H7 (cell line): ENCODE measurements at places on chromosomes 2 and 18. TPM values are rescaled to one million over a fixed set of nuclear protein-coding genes. Genes with fewer than 3 reads are reported as not detected.

ACMSD gene
- total RNA-seq = not detected in 2 replicates

SLC40A1 gene
- 0.55 and 1.9 TPM in 2 replicates for total RNA-seq

PSTPIP2 gene
- total RNA-seq = 0.42 and 0.74 TPM in 2 replicates

TMEM37 gene
- total RNA-seq = 4.2 and 5.0 TPM in 2 replicates

FAHD2A gene
- 37.1 and 49.3 TPM in 2 replicates for total RNA-seq

CD8B2 gene
- total RNA-seq = not detected in 2 replicates

CRYBA2 gene
- not detected in 2 replicates for total RNA-seq

CABYR gene
- 12.2 and 15.7 TPM in 2 replicates for total RNA-seq

RESP18 gene
- total RNA-seq = not detected in 2 replicates

OR6B2 gene
- total RNA-seq = not detected in 2 replicates

SRD5A2 gene
- total RNA-seq = 0.04 TPM in 1 of 2 replicates, not detected in the other

GRHL1 gene
- 0.30 and 1.2 TPM in 2 replicates for total RNA-seq

VWC2L gene
- 0.33 TPM in 1 of 2 replicates, not detected in the other for total RNA-seq

IL1F10 gene
- not detected in 2 replicates for total RNA-seq

ADD2 gene
- 63.9 and 79.4 TPM in 2 replicates for total RNA-seq

SERPINB13 gene
- not detected in 2 replicates for total RNA-seq

IL18R1 gene
- 0.41 and 0.42 TPM in 2 replicates for total RNA-seq

SPHKAP gene
- 0.10 TPM in 1 of 2 replicates, not detected in the other for total RNA-seq

GNLY gene
- not detected in 2 replicates for total RNA-seq

TMEM178A gene
- total RNA-seq = 7.1 and 8.1 TPM in 2 replicates

AKAIN1 gene
- not detected in 2 replicates for total RNA-seq

RABL2A gene
- 4.8 and 6.5 TPM in 2 replicates for total RNA-seq

BMP10 gene
- total RNA-seq = not detected in 2 replicates

GCKR gene
- 0.07 TPM in 1 of 2 replicates, not detected in the other for total RNA-seq

SCN9A gene
- total RNA-seq = 0.90 and 0.92 TPM in 2 replicates

UGT1A4 gene
- 0.07 TPM in 1 of 2 replicates, not detected in the other for total RNA-seq

TNFRSF11A gene
- 1.2 and 2.8 TPM in 2 replicates for total RNA-seq

TMEM182 gene
- total RNA-seq = 1.8 and 3.0 TPM in 2 replicates

ASB18 gene
- not detected in 2 replicates for total RNA-seq

CDH19 gene
- total RNA-seq = not detected in 2 replicates

SERPINB10 gene
- total RNA-seq = not detected in 2 replicates
